ENCODE measurements at places on chromosomes 6 and 20.

DNA sequence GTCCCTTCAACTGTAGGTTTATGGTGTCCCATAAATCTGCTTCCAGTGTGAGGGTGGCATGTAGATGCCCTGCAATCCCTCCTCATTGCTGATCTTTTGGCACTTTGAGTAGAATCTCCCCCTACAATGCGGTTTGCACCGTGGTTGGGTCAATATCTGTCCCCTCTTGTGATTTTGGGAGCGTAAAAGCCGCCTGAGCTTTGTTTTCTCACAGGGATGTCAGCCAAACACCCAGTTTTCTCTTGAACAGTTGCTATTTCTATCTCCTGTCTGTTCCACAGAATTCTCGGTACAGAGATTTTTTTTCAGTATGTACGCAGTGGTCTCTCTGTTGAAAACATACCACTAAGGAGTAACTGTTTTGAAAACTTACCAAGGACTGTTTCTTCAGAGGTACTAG lies 21.8 kb downstream of the CDS2 start:
- DNase-seq = no peak

DNA sequence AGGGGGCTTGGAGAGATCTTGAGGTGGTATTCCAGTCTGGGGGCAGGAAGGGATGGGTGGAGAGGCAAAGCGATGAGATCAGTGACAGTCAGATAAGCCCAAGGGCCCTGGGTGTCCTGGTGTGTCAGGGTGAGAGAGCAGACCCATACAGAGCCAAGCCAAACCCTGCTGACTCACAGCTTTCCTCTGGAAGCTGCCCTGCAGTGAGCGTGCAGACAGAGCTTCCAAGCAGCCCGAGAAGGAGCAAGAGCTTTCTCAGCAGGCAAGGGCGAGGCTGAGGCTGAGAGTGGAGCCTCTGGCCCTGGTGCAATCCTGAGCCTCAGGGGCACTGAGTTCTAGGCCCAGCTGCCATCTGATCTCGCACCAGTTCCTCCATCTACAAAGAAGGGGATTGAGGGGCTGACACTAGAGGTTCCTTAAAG lies 91.1 kb upstream of the HIVEP1 start:
- peak; percentile 90 for DNase-seq

GRCh38 chr6:143286251-143286795 lies 164.2 kb downstream of the ADAT2 start:
- DNase-seq = peak; percentile 36

- DNase-seq = peak; percentile 82
Measured at GRCh38 chr6:104595311-104595820, 264.4 kb downstream of the HACE1 start.

- no peak for DNase-seq
Measured at GRCh38 chr6:106145741-106146227, 59.6 kb downstream of the PRDM1 start.

DNA sequence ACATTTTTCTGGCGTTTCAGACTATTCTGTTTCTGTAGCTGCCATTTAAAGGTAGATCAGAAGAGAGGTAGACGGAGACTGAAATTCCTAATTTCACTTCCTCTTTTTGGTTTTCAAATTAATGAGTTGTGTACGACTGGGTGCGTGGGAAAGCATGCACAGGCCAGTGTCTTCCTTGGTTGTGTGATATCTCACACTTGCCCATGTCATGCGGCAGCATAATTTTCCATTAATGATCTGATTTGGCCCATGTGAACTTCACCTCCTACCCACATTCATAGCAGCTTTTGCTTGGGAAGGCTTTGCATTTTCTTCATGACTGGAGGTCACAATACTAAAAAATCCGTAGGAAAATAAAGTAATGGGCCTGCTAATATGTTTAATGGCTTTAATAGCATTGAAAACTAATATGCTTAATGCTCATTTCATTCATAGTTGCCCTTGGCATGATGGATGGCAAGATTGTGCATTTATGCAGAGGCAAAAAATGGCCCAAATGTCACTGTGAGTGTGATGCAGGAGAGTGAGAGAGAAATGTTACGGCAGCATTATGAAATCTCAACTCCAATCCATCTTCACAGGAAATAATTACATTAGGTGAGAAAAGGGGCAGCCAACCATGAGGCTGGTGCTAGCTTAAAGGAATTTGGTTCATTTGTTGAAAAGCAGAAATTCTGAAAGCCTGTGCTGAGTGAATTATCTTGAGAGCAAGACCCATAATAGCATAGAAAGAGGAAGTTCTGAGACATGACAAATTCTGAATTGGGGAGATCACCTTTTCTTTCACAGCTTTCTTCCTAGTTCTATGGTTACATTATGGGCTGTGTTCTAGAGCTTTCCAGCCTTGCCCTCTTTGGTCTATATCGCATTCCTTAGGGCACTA lies 69.0 kb upstream of the UST start:
- DNase-seq = no peak

DNA sequence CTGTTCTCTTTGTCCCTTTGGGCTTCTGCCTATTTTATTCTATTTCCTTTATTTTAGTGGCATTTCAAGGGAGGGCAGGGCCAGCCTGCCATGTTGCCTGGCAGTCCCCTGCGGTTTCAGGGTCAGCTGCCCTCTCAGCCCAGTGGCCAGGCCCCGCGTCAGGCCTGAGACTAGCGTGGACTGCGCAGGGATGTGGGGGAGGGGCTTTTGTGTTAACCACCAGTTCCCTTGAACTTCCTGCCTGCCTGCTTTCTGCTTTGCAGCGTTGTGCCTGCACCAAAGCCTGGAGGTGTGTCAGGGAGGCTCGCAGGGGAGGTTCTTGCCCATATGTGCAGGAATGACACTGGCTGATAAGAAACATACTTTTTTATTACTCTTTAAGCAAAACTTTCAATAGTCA lies 157.6 kb downstream of the SLC35B3 start:
- DNase-seq = no peak

- DNase-seq = peak; percentile 66
Measured at GRCh38 chr6:164085091-164086075, 670.9 kb downstream of the QKI start.

GRCh38 chr20:10462516-10462915 lies 27.4 kb downstream of the SLX4IP start:
- DNase-seq = no peak

DNA sequence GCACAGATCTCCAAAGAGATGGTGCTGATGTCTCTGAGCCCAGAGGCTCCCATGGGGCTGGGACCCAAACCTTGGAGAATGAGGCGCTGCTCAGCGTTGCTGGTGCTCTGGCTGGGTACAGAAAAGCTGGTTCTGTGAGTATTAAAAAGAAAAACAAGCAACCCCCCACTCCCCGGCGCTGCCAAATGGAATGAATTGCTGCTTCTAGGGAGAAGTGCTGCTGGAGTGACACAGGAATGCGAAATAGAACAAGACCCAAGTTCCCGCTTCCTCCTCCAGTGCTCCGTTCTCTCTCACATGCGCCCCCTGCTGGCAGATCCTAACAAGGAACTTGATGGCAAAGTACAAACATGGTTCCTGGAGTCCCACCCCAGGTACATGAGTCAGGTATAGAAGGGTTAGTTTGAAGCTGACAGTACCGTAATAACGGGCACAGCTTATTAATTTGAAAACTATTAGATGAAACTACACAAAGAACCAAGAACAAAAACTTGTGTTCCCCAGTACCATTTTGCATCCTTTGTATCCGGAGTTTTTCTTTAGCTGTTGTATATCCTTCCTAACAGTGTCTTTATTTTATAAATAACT lies 2.1 kb upstream of the DDX27 start:
- peak; percentile 86 for DNase-seq

GRCh38 chr6:54846243-54846856 lies at the start of gene FAM83B:
TSS of gene FAM83B (plus strand) at chr6:54846771. CDS start at chr6:54870247, 23,476 bp downstream.
- DNase-seq = no peak

GRCh38 chr20:17423782-17424181 lies 107.4 kb downstream of the BFSP1 start:
- DNase-seq = no peak

- no peak for DNase-seq
Measured at GRCh38 chr20:62349556-62350097, 17.5 kb downstream of the LAMA5 start.

GRCh38 chr20:4160761-4161305 lies 145.5 kb upstream of the RNF24 start:
- peak; percentile 64 for DNase-seq

- no peak for DNase-seq
Measured at GRCh38 chr6:116381000-116381399, 10.3 kb downstream of the DSE start.

GRCh38 chr6:148888856-148889255 lies 142.0 kb downstream of the UST start:
- peak; percentile 45 for DNase-seq

- no peak for DNase-seq
Measured at GRCh38 chr6:117359581-117359980, 66.2 kb downstream of the ROS1 start.

GRCh38 chr6:145660676-145661075 lies 74.6 kb downstream of the EPM2A start:
- no peak for DNase-seq

- DNase-seq = no peak
Measured at GRCh38 chr6:148738946-148739821, 7.6 kb upstream of the UST start.

DNA sequence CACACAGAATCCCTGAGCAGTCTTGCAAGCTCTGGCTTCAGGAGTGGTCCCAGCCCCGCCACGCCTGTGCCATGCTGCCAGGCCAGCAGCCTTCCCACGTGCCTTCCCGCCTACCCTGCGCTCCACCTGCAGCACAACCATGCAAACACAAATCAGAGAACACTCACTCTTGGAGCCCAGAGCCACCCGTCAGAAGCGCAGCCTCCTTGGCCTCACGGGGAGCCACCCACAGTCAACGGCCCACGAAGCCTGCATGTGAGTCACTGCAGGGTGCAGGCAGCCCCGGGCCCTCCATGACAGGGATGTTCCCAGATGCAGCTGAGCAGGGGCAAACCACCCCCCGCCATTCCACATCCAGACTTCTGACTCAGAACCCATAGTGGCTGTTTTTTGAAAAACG lies 217.0 kb downstream of the DLL1 start:
- no peak for DNase-seq

GRCh38 chr20:30168025-30168799 lies 1089.3 kb upstream of the DEFB115 start:
- DNase-seq = no peak

GRCh38 chr6:73704260-73704659 lies 8.3 kb downstream of the CD109 start:
- peak; percentile 99 for DNase-seq

DNA sequence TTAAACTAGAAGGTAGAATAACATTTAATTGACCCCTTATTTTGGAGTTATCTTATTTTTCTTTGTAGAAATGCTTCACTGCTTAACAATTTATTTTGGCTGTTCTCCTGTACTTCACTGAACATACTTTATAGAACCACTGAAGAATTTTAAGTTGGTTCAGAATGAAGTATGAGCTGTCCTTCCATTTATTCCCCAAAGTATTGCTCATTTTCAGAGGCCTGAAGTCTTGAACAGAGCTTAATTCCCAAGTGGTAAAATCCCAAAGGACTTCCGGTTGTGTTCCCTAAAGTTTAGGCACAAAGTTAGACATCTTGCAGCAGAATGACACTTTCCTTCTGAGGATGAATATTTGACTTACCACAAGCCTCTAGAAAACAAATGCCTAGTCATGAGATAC lies 233.3 kb downstream of the TINAG start:
- DNase-seq = peak; percentile 12

DNA sequence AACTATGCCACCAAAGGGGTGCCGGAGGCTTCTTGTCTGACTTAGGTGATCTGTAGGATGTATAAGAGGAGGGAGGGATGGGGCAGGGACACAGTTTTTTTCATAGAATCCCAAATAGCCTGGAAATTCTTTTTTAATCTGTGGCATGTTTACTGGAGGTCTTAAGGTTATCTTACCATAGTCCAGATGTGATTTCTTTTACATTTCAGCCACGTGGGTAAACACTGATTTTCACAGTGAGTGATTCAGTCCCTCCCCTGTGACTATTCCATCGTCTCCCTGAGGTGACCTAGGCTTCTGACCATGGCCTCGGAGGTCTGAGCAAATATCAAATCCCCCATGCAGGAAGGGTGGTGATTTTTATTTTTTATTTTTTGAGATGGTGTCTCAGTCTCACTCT lies 67.7 kb downstream of the AKAP12 start:
- DNase-seq = no peak

DNA sequence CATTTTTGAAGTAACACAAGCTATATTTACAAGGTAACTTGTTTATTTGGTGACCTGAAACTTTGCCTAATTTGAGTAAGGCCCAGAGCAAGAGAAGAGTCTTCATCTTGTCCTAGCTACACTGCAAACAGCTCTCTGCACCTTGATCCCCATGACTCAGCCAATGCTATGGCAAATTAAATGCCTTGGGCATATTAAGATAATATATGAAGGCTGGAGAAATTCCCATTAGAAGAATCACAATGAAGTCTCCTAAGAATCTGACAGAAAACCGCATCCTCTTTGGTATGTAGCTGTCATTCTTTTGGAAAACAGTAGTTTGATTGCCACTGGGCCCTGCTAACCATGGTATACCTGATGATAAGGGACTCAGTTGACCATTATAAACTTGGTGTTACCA lies 204.5 kb downstream of the UBE3D start:
- DNase-seq = peak; percentile 34

GRCh38 chr6:42104095-42104803 lies 38.2 kb downstream of the C6orf132 start:
- DNase-seq = peak; percentile 50

GRCh38 chr6:71473926-71474325 lies 185.3 kb downstream of the OGFRL1 start:
- peak; percentile 81 for DNase-seq

GRCh38 chr6:4687989-4688947 lies 87.9 kb upstream of the CDYL start:
- peak; percentile 70 for DNase-seq

GRCh38 chr20:51616060-51616459 lies 73.5 kb upstream of the NFATC2 start:
- DNase-seq = no peak

DNA sequence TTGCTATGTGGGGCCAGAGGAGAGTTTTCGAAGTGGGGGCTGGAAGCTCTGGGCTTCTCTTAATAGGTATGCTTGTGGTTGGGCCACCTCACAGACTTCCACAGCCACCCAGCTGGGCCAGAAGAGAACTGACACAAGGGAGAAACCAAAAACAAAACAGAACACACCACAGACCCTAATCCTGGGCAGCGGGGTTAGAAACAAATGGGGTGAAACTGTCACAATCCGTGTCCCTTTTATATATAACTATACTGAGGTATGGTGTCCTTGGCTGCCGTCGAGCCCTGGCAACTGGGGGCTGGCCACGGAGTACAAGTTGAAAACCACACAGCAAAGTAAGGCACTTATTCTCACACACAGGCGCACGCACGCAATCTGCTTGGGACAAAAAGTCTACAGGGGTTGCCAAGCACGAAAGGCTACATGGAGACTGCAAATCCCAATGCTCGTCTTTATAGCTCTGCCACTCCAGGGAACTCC lies 78.3 kb downstream of the TRAM2 start:
- no peak for DNase-seq

GRCh38 chr6:170128346-170128745 lies 162.5 kb downstream of the DLL1 start:
- DNase-seq = no peak
